Frontal cortex (tissue), 4 donors: ENCODE measurements at places on chromosomes 7 and 10.
A peak's percentile ranks its signal among the peaks of the same experiment; 100 is the strongest.

GRCh38 chr7:455110-455928 lies 64.3 kb downstream of the PDGFA start:
- peak; percentile 65 for DNase-seq

- DNase-seq: no peak
Observed at GRCh38 chr7:18828260-18828993, 289.0 kb downstream of the TWIST1 start.

DNA sequence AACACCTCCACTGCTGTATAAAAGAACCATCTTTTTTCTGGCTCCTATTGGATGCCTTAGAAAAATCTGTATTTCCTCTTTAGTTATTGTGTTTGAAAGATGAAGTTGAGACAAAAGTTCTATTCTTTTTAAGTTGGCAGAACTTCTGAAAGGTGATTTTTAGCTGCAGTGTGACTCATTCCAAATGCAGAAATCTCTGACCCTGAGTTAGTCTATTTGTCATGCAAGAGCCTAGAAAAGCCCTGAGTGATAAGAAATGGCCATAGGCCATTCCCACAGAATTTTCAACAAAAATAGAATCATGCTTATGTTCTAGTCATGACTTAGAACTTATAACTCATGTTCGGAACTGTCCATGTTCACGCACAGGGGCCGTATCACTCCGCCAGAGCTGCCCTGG lies 89.1 kb downstream of the EGFR start:
- no peak for DNase-seq

DNA sequence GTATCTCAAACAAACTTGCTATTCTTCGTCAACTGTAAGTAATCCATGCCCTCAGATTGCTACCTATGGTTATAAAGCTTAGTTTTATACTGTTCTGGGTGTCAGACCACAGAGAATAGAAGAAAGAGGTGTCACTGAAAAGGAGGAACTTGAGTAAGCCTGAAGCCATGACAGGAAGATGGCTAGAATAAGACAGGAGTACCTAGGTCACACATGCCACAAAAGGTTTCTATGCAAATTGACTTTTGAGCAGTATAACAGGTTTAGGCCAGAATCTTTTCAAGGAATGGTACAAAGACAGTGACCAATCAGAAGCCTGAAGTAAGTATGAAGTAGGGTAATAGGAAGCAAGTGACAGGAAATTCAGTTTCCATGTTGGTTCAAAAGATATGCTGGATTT lies 23.5 kb downstream of the FBXW4 start:
- no peak for DNase-seq

GRCh38 chr10:133132473-133133291 lies 27.3 kb upstream of the KNDC1 start:
- DNase-seq: peak; percentile 19

DNA sequence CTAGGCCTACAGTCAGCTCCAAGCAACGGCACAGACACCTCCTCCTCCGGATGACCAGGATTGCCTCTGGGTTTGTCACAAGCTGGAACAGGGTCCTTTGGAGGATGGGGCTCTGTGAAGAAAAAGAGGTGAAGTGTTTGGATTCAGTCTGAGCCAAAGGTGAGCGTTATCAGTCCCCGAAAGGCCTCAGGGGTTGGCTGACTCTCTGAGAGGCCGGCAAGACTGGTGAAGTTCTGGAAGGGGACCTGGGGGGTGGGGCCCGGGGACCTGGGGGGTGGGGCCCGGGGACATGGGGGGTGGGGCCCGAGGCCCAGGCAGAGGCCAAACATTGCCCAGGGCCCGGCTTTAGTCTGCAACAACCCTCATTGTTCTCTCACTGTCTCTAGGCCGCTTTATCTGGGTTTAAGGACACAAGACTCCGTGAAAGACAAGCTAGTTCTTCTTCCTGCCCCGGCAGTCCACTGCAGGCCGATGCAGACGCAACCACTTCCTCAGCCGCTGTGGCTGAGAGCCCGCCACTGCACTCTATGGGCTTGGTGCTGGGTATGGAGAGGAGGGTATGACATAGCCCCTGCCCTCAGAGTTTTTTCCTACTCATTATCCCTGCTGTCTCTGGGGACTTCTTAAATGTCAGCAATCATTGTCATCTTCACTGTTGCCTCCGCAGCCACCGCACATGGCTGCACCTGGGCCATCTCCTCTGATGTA lies 27.4 kb upstream of the PSAP start:
- no peak for DNase-seq

DNA sequence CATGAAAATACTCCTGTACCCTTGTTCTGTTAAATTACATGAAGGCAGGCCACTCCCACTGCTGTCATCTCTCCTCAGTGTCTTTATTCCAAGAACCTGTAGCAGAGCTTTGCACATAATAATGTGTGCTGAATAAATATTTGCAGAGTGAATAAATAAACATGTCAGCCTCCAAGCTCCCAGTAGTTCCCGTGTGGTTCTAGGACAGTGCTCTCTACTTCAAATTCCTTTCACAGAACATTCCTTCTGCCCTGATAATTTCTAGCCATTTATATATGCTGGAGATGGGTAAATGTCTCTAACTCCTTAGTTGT lies 20.3 kb upstream of the HYAL4 start:
- no peak for DNase-seq

DNA sequence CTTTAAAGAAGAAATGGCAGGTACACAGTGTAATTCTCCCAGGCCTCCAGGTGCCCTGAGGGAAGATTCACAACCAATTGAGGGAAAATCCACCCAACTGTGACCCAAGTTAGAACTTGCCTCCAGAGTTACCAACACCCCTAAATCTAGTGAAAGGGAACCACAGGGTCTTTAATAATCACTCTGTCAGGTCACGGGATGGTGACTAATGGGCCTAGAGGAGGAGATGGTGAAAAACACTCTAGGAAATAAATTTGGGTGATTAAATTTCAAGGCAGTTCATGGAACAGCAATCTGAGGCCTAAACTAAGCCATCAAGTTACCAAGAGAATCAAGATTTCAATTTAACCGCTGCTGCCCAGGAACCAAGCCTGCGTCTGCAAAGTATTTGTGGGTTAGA lies 26.7 kb upstream of the SLF2 start:
- DNase-seq: no peak

- DNase-seq: no peak
Observed at GRCh38 chr7:17593819-17594419, 295.5 kb downstream of the AHR start.

DNA sequence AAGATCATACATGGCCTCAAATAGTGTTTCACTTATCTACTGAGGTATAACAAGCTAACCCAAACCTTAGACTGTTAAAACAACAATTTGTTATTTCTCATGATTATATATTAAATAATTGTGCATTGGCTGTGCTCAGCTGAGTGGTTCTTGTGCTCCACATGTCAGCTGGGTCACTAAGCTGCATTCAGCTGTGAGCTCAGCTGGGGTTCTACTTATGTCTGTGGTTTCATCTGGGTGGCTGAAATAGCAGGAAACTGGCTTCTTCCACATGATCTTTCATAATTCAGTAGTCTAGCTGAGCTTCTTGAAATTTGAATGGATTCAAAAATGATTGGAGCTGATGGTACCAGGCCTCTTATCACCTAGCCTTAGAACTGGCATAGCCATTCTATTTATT lies 181.8 kb upstream of the CSTF2T start:
- no peak for DNase-seq

DNA sequence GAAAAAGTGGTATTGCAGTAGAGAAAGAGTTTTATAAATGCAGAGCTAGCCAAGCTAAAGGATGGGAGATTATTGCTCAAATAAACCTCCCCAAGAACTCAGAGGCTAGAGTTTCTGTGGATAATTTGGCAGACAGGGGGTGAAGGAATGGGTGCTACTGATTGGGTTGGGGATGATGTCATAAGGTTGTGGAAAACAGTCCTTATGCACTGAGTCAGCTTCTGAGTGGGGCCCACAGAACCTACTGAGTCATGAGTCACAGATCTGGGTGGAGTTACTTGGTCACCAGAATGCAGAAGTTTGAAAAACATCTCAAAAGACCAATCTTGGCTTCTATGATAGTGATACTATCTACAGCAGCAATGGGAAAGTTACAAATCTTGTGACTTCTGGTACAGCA lies 1146.7 kb downstream of the TYW1 start:
- DNase-seq: no peak

DNA sequence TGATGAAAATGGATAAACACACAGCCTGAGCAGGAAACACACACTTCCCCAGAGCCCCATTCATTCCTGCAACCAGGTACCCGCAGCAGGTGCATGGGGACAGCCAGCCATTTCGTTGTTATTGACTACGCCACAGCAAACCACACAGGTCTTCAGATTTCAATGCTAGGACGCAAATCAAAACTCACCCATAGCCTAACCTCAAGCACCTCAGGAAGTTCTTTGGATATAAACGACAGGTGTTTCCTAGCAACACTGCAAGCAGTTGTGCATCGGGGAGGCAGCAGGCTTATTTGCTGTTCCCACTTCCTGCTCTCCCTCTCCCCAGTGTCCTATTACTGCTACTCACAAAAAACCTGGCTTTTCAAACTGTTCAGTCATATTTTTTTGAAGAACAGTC lies 176.5 kb upstream of the FRMD4A start:
- DNase-seq: no peak

GRCh38 chr7:117041007-117041406 lies 87.7 kb downstream of the ST7 start:
- no peak for DNase-seq

GRCh38 chr7:120097020-120097419 lies 176.0 kb upstream of the KCND2 start:
- no peak for DNase-seq

DNA sequence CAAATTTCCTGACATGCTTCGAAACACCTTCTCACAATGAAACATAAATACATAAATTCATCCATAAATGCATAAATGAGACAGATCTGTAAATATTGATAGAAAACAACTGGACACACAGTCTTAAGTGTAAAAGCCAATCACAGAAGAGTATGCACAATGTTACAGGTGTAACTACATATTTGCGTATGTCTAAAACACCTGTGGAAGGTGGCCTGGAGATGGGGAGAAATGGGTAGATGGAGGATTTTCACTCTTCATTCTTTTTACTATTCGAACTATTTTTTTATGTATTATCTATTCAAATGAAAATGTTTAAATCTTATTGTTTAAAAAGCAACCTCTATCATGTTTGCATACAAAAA lies 860 bp downstream of the IQUB start:
- no peak for DNase-seq

GRCh38 chr7:99006739-99007424 lies 128.6 kb downstream of the TRRAP start:
- no peak for DNase-seq

DNA sequence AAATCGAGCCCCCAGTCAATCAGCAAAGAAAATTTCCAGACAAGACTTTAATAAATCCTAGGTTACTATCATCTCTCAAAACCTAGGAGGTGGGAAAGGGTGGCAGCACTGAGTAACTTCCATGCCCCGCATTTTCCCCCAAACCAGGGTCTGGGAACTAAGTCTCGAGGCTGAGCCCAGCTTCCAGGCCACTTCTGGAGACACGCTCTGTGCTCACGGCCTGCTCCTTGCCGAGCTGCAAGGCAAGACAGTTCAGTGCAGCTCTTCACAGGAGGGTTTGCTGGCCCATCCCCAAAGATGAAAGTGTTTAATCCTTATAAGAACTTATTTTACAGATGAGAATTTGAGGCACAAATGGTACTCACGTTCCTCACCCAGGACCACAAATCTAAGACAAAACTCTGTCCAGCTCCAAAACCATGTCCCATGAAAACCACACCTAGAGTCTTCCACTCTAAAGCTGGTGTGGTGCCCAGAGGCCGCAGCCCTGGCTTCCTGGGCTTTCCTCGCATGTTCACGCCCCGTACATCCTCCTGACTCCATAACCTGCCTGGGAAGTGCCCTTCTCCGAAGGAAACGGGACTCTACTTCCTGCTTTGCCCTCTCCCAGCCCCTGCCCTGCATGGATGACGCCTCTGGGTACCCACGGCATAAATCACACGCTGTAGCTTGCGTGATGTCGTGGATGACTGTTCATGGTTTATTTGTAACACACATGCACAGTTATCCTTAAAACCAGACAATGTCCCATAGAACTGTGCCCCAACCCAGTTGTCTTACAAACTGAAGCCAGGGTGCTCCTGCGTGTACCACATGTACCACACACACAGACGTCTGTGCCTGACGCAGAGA lies 201.2 kb downstream of the DIP2C start:
- DNase-seq: no peak

DNA sequence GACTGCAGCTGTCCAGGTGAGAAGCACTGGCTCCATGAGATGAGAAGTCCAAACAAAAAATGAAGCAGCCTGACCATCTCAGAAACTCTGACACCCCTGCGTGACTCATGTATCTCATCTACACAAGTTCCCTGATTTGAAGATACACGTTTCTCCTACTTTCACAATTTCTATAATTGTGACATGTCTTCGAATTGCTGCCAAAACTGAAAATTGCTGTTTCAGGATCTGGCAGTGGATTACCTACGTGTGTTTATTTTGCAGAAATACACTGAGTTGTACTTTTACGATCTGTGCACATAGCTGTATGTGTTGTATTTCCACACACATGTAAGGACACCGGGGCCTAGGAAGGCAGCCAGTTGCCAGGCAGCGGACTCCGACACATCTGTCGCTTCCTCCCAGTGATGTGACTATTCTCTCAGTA lies 53.2 kb downstream of the LARP4B start:
- DNase-seq: no peak

DNA sequence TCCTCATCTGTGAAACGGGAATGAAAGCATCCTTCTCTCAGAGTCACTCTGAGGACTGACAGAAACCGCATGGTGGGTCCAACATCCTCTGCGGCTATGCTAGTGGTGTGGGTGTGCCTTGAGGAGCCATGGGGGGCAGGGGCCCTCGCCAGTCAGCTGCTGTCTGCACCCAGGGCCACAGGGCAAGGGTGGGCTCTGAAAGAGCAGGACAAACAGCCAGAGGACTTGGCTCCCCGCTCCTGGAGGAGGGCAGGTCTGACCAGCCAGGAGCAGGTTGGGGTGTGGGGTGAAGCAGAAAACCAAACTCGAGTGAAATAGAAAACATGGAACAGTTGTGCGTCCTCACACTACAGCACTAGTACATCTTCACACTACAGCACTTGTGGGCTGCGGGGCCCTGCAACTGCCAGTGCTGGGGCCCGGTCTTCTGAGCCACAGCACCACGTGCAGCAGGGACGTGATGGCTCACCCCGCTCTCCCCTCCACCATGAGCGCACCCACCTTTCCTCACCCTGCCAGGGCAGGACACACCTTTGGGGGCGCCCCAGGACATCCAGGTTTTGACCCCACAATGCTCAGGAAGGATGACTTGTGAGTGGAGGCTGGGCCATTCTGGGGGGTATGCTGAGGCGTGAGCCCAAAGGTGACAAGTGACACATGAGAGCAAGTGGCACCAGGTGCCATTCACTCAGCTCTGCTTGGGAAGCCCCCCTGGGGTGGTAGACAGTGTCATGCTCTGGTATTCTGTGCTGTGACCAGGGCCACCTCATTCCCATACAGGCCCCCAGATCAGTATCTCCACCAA lies 96.1 kb upstream of the RET start:
- no peak for DNase-seq
